Hypothalamus (tissue), 51 donors: ENCODE measurements at places on chromosomes 3 and 15.

DNA sequence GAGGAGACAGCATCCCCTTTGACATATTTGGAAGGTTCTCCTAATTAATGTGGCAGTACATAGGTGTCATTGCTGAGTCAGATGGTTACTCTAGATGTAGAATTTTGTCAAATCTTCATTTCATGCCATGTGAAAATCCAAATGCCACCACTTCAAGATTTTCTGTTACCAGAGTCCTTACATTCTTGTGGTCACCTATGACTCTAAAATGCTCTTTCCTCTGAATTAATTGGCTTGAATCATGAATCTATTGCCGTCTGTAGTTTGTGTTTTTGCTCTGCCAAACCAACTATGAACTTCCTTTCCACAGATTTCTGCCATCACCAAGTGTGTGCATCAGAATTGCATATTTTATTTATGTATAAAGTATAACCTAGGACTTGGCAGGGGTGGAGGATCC, 269.4 kb upstream of the ZPLD1 start:
- DNase-seq: no peak

DNA sequence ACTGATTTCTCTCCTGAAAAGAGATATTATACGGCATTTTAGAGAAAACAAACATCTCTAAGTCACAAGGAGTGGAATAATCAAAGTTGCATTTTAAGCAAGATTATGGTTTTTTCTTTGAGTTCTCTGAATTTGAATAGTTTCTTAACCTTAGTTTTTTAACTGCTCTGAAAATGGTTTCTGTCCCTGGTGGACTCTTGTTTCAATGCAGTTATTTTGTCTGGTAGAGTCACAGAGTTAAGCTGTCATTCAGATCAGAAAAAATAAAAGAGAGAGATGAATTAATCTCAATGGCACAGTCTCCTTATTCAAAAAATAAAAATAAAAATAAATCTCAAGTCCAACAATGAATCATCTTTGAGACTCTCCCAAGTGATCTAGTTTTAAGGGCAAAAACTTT, 19.0 kb downstream of the AGTR1 start:
- no peak for DNase-seq

GRCh38 chr15:36251450-36251849, 328.0 kb upstream of the CDIN1 start:
- DNase-seq: no peak

- no peak for DNase-seq
These were observed 214.8 kb upstream of the CTDSPL start for GRCh38 chr3:37646865-37647264.

DNA sequence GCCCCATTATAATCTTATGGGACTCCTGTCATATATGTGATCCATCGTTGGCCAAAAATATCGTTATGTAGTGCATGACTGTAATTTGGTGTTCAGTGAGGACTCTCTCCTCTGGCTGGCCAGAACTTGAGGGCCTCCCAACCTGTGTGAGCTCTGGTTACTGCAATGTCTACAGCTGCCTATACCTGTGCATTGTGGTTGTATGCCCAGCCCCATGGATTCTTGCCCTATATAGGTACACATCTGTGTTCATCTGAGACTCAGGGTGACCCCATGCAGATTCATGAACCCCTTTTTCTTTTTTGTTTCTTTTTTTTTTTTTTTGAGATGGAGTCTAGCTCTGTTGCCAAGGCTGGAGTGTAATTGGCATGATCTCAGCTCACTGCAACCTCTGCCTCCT, 32.6 kb upstream of the KLF13 start:
- no peak for DNase-seq

DNA sequence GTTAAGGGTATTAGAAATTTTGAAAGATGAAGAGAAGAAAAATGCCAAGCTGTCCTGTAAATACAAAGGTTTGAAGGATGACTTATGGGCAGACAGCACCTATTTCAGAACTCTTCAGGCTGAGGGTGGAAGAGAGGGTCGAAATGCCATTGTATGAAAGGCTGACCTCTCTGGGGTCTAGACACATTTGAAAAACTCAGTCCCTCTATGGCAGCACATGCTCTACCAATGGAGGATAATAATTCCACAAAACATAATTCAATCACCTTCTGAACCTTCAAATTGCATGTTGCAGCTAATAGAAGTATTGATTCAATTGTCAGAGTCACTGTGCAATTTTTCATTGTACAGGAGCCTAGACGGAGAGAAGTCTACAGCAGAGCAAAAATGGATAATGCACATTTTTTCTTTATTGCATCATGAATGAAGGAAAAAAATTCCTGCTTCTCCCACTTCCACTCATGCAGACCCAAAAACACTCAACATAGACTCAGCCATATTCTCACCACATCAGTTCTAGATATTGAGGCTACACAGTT, 569.1 kb downstream of the TBL1XR1 start:
- no peak for DNase-seq

GRCh38 chr15:36344887-36345286, 234.5 kb upstream of the CDIN1 start:
- DNase-seq: no peak

DNA sequence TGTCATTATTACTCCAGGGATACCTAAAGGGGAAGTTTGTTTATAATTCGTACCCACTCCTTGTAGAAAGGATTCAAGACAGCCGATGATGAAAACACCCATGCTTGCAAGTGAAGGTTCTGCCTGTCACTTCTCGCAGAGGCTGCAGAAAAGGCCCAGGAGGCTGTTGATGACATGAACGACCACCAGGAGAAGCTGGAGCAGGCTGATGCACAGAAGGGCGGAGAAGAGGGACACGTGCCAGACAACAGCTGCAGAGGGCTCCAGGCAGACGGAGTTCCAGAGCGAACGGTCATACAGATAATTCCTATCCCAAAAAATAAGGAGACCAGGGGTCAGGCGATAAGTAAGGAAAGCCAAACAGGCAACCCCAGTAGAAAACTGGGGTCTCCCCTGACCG, 5.7 kb upstream of the DYNLT2B start:
- no peak for DNase-seq

DNA sequence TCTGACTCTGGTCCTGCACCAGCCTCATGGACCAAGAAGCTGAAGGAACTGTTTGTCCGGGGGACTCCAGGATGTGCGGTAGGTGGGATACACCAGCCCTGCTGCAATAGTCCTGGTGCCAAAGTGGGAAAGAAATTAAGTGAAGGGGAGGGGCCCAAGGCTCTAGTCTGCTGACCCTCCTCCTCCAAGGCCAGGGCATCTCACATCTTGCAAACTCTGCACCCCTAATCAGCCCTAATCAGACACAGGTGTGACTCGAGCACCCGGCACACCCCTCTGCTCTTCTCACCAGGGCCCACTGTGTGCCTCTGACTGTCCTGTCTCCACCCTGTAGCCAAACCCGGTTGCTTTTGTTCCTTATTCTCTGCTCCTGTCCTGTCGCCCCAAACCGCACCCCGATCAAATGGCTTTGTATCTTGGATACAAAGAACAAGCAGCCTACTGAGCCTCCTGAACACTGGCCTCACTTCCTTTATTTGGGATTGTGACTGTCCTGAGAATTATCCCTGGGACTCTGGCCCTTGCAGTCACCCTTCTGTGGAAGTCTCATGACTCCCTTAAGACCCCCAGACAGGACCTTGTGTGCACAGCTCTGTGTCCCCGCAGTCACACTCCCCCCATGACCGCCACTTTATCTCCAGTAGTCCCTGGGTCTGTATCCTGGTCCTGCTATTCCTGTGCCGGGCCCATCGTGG, 26.7 kb upstream of the SLC41A3 start:
- DNase-seq: no peak

DNA sequence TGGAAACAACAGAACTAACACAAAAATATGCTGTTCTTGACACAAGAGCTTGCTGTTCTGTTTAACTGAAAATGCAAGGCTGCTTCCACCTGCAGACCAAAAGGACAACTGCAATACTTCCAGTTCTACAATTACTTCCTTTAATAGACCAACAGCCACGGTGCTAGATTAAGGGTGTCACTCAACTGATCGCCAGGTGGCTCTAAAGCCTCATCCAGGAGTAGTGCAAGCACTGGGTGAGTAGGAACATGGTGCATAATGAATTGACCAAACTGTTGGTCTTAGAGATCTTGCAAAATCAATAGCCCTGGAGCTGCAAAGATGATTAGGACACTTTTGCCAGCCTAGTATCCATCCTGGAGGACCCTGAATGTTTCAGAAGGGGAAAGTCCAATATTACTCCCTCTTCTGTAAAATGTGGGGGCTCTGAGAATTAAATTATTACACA, 3.6 kb upstream of the CLDN16 start:
- no peak for DNase-seq

GRCh38 chr3:136277115-136277514, 27.0 kb downstream of the PCCB start:
- DNase-seq: no peak

DNA sequence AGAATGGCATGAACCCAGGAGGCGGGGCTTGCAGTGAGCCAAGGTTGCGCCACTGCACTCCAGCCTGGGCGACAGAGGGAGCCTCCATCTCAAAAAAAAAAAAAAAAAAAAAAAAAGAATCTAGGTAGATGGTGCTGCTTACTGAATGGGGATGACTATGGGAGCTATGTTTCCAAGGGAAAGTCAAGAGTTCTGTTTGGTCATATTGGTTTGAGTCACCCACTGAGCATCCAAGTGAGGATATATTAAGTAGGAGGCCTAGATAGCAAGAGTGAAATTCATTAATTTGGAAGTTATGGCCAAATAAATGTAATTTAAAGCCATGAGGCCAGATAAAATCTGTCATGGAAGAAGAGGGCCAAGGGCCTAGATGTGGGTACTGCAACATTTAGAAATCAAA, 9.0 kb upstream of the UACA start:
- DNase-seq: no peak
